K562 (cell line): ENCODE measurements at places on chromosomes 6 and 20. TPM values are rescaled to one million over a fixed set of nuclear protein-coding genes. Genes with fewer than 3 reads are reported as not detected.

Gene BTN2A1
- total RNA-seq: 13.0 and 13.5 TPM in 2 replicates

Gene PRICKLE4
- 0.20 and 0.87 TPM in 2 replicates for total RNA-seq

Gene SRMS
- total RNA-seq: not detected in 2 replicates

Gene FAXC
- not detected in 2 replicates for total RNA-seq

Gene MAS1L
- not detected in 2 replicates for total RNA-seq

Gene GRM1
- not detected in 2 replicates for total RNA-seq

Gene C20orf144
- 0.11 and 0.16 TPM in 2 replicates for total RNA-seq

Gene PNLDC1
- total RNA-seq: not detected in 2 replicates

Gene DEFB126
- not detected in 2 replicates for total RNA-seq

Gene LRRC73
- 0.34 and 0.55 TPM in 2 replicates for total RNA-seq

Gene LBP
- 0.11 and 0.31 TPM in 2 replicates for total RNA-seq

DNA sequence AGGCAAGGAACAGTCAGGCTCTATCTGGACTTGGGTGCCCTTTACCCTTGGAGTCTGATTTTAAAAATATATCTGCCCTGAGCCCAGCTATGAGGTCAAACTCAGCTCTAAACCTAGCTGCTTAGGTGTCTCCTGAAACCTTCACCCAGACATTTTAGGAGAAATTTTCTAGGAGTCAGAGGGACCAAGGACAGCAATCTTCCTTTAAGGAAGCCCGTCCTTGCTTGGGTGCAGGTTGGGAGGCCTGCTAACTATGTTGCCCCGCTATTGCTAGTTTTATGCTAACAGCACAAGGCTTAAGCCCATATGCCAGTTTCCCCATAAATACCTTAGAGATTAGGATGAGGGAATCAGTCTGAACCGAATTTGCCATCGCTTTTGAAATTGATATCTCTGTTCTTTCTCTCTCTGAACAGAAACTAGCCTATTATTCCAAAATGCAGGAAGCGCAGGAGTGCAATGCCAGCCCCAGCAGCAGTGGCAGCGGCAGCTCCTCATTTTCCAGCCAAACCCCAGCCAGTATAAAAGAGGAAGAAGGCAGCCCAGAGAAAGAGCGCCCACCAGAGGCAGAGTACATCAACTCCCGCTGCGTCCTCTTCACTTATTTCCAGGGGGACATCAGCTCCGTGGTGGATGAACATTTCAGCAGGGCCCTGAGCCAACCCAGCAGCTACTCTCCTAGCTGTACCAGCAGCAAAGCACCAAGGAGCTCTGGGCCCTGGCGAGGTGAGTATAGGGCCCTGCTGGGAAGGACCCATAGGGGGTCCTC lies 2.6 kb downstream of the VGLL2 start:
- H3K4me3 ChIP-seq: no peak overlapping the region
- peaks cover 47% of the 10 kb centered on the region for H3K27me3 ChIP-seq
- H3K36me3 ChIP-seq: no peaks in the 10 kb centered on the region
- H3K4me1 ChIP-seq: peaks cover 13% of the 10 kb centered on the region; the same call in 1 of the 2 replicates

GRCh38 chr6:37585523-37585905 lies 85.8 kb upstream of the CCDC167 start:
- DNase-seq: no peak
- no peak overlapping the region for H3K27ac ChIP-seq
- no peaks in the 10 kb centered on the region for H3K36me3 ChIP-seq
- no peaks in the 10 kb centered on the region; the same call in 2 of the 3 replicates for H3K4me1 ChIP-seq

DNA sequence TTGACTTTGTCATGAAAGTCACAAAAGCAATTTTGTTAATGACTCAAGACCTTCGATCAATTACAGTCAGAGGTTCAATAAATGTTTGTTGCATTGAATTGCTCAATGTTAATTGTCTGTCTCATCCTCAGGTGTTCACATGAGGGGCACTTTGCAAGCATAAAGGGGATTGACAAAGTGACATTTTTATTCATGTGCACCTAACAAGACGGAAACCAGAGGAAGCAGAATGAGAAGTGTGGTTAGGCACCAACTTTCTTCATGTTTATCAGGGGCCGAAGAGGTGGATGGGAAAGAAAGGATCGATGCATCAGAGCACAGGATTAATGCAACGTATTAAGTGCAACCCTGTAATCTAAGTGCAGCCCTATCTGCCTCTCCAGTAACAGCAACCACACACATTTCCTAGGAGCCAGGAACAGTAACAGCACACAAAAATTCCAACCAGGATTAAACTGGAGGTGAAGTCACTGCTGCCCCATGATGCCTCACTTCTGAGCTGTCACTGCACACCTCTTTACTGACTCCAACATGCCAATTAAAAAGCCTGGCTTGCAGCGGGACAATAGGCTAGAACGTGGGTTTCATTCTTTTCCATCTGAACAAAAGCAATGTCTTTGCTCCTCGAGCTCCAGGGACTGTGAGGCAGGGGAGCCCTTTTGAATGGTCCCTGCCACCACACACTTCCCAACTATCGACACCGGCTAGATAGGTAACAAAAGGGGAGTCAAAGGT lies 262.7 kb downstream of the CD83 start:
- H3K4me1 ChIP-seq: no peaks in the 10 kb centered on the region; the same call in 2 of the 3 replicates
- H3K4me3 ChIP-seq: no peak overlapping the region
- DNase-seq: no peak
- H3K27ac ChIP-seq: no peak overlapping the region

DNA sequence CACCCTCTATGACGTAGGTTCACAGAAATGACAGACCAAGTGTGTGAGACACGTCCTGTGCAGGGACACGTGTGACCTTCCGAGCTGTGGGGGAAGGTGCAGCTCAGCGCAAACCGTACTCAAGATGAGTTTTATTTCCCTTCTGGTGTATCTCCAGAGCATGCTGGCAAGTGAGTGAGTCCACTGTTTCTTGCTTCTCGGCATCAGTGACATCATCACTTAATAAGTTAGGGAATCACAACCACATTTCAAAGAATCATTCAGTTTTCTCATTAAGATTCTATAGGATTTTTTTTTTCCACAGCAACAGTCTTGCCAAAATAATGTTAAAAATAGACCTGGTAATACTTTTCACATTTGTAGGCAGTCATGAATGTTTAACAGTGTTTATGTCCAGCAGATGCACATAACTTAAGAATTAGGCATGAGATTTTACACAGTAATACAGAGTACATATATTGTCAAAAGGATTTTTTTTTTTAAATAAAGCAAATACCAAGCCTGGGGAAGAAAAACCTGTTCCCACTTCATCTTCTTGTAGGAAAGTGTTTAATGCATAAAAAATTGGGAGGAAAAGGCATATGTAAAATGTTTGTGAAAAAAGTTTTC lies 417.8 kb downstream of the CDC5L start:
- peaks cover 6% of the 10 kb centered on the region; the same call in 2 of the 3 replicates for H3K27me3 ChIP-seq
- DNase-seq: no peak
- no peak overlapping the region for H3K4me3 ChIP-seq
- H3K36me3 ChIP-seq: no peaks in the 10 kb centered on the region

- H3K4me1 ChIP-seq: peaks cover 20% of the 10 kb centered on the region; the same call in 2 of the 3 replicates
- peaks cover 24% of the 10 kb centered on the region for H3K27me3 ChIP-seq
- no peak for DNase-seq
- H3K36me3 ChIP-seq: no peaks in the 10 kb centered on the region
These were observed 93.2 kb downstream of the CD40 start for GRCh38 chr20:46211331-46211722.

GRCh38 chr20:59580146-59580946 lies 24.0 kb upstream of the PHACTR3 start:
- no peak overlapping the region for H3K4me3 ChIP-seq
- H3K27ac ChIP-seq: no peak overlapping the region
- no peak for DNase-seq
- H3K4me1 ChIP-seq: peaks cover 4% of the 10 kb centered on the region; the same call in 1 of the 2 replicates
- peaks cover 72% of the 10 kb centered on the region for H3K27me3 ChIP-seq

DNA sequence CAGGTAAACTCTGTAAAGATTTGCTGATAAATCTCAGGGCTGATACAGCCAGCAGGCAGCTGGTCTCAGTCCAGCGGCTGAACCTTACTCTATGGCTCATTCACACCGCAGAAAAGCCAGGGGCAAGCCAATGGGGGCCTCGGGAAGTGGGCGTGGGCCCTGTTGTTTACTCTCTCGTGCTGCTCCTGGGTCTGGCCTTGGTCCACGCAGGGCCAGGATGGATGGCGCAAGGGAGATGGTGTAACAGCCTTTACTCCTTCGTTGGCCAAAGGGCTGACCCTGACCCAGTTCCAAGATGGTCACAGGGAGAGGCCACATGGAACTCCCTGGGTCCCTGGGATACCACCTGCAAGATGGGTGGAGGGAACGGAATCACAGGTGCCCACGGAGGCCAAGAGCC lies 16.2 kb downstream of the KCNK17 start:
- H3K4me1 ChIP-seq: no peaks in the 10 kb centered on the region; the same call in 2 of the 3 replicates
- H3K4me3 ChIP-seq: no peak overlapping the region
- H3K27ac ChIP-seq: no peak overlapping the region
- no peak for DNase-seq

DNA sequence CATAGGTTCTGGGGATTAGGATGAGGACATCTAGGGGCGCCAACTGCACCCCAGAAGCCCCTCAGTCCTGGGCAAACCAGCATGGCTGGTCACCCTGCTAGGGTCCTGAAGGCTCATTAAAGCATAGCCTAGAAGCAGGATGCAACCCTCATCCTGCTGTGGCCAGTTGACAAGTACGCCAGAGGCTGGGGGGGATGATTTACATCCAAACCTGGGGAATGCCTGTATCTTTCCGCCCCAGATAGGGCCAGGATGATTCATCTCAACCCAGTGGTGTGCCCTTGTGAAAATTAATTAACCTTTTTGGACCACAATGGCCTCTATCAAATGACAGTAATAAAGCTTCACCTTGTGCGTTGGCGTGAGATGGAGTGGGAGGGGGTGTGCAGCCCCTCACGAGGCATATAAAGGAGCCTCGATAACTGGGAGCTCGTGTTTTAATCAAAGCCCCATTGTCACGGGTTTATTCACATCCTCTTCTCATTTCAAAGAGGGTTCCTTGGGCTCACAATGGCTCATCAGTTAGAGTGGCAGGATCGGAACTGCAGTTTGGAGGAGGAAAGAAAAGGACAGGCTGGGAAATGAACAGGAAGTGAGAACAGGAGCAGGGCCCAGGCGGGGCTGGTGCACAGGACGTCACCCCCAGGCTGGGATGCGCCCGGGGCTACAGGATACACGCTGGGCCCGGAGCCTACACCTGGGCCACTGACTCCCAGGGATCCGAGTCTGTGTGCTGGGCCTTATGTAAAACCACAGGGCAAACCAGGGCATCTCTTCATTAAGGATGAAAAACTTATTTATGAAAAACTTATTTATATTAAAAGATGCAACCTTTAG lies 121.8 kb upstream of the PHACTR3 start:
- H3K27ac ChIP-seq: no peak overlapping the region
- no peaks in the 10 kb centered on the region for H3K36me3 ChIP-seq

GRCh38 chr6:32123681-32124080 lies 4.4 kb downstream of the ATF6B start:
- H3K4me3 ChIP-seq: no peak overlapping the region
- DNase-seq: no peak
- H3K27ac ChIP-seq: no peak overlapping the region
- no peaks in the 10 kb centered on the region for H3K27me3 ChIP-seq
- peaks cover 18% of the 10 kb centered on the region for H3K4me1 ChIP-seq

- H3K27ac ChIP-seq: no peak overlapping the region
- H3K4me1 ChIP-seq: no peaks in the 10 kb centered on the region
- DNase-seq: no peak
These were observed 68.7 kb upstream of the STMND1 start for GRCh38 chr6:17032988-17033634.

DNA sequence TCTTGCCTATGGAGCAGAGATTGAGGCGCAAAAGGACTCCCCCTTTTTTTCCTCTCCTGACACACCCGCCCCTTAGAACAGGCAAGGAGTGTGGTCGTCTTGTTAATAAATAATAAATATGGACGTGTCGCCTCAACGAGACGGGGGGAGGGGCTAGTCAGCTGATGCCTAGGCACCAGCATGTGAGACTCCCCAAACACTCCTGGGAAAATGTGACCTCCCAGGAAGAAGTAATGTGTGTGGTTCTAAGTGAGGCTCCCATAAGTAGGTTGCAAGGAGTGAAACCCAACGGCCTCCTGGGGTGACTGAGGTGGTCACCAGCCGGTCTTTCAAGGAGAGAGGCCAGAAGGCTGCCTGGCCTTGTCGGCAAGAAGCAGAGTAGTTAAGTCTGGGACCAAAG lies 1.1 kb upstream of the FAXC start:
- no peak overlapping the region for H3K27ac ChIP-seq
- no peak for DNase-seq
- no peak overlapping the region for H3K4me3 ChIP-seq
- no peaks in the 10 kb centered on the region for H3K4me1 ChIP-seq

- no peaks in the 10 kb centered on the region for H3K36me3 ChIP-seq
- no peak for DNase-seq
- no peaks in the 10 kb centered on the region for H3K4me1 ChIP-seq
- H3K4me3 ChIP-seq: no peak overlapping the region
- no peaks in the 10 kb centered on the region for H3K27me3 ChIP-seq
These were observed 933.4 kb downstream of the TFAP2A start for GRCh38 chr6:9481292-9482029.

DNA sequence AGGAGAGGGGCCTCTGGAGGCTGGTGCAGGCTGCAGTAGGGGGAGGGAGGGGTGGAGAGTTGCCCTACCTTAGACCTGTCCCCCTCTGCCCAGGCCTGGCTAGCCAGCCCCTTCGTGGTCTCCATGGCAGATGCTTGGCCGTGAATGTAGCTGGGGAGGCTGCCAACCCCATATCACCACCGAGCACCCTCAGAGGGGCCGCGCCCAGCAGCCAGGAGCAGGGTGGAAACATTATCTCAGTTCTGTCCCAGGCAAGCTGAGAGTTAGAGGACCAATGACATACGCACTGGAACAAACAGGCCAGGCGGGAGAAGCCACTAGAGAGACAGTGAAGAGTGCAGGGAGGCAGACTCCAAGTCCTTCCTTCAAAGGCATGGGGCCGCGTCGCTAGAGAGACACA lies 66.5 kb downstream of the LRFN2 start:
- H3K4me1 ChIP-seq: no peaks in the 10 kb centered on the region
- no peak overlapping the region for H3K4me3 ChIP-seq

DNA sequence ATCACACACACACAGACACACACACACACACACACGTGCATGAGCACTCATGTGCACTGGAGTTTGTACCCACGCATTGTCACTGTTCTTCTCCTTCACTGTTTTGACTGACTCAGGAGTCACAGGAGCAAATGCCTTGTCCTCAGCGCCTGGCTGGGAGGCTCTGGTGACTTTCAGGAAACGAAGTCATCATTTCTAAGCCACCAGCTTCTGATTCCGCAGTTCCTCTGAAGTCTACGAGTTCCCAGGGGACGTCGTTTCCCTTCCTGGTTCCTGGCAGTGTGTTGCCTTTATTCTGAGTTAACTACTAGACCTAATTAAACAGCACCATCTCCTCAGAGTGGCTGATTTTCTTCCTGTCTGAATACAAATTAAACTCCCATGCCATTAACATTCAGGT lies 82.2 kb upstream of the PMEPA1 start:
- no peaks in the 10 kb centered on the region for H3K36me3 ChIP-seq
- no peak overlapping the region for H3K27ac ChIP-seq
- H3K4me1 ChIP-seq: no peaks in the 10 kb centered on the region
- no peak overlapping the region for H3K4me3 ChIP-seq

DNA sequence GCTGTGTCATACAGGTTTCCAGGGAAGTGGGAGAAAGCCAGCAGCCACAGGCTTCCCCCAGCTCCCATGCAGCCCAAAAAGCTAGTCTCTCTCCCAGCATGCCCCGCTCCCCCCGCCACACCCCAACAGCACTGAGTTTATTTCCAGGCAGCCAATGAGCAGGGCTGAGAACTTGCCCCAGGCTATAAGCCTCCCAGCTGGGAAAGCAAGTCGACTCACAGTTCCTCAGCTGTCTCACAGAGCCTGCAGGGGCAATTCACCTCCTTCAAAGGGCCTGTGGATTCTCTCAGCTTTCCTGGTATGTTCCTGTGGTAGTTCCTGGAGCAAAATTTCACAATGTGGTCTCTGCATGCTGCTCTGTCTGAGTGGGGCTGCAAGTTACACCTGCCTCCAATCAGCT lies 34.2 kb downstream of the PAX1 start:
- H3K4me3 ChIP-seq: no peak overlapping the region
- DNase-seq: no peak
- no peaks in the 10 kb centered on the region for H3K4me1 ChIP-seq
- no peak overlapping the region for H3K27ac ChIP-seq
- no peaks in the 10 kb centered on the region for H3K36me3 ChIP-seq
